NCI-H1105 treated with DMSO at 0.1 percent for 48 hours (cell line): ENCODE measurements at places on chromosomes 2 and 18.

GRCh38 chr2:64681479-64681967, 27.8 kb upstream of the SERTAD2 start:
- DNase-seq, result no peak

- DNase-seq, result no peak
Observed at GRCh38 chr2:8141780-8142179, 540.1 kb upstream of the ID2 start.

DNA sequence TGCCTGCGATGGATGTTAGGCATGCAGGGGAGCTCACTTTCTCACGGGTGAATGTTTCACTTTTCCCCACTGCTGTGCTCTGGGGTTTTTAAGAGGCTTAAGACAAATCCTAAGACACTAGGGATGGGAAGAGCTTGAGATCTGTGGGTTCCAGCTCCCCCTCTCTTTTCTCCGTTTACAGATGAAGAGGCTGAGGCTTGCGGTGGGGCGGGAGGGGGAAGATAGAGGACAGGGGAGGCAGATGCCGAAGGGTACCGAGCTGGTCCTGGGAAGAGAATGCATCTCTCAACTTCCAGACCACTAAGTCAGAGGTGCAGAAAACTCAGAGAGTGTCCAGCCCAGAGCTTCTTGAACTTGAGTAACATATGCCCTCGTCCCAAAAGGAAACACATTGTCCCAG, 8.2 kb upstream of the ATOH8 start:
- no peak for DNase-seq

DNA sequence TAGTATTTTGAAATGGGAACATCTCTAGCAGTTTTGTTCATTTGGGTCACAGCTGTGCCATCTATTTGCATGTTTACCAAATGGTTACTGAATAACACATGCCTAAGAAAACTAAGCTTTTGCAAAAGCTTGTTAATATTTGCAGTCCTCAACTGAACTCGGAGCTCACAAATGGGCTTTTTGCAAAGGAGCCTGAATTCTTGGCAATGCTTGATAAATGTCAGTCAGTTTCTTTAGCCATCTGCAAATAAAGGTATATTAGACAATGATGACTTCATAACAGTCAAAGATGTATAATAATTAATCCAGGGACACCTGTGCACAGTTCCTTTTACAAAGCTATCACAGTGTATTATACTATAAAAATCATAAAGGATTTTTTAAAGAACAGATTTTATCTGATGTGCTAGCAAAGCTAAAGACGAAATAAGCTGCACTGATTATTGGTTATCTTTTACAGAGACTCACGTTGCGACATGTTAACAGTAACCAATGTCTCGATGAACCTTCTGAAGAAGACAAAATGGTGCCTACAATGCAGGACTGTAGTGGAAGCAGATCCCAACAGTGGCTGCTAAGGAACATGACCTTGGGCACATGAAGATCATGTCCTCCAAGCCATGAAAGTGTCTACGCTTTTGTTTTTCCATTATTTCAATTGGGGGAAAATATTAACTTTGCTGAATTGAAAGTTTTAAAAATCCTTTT, 248.4 kb upstream of the KCNJ3 start:
- no peak for DNase-seq

DNA sequence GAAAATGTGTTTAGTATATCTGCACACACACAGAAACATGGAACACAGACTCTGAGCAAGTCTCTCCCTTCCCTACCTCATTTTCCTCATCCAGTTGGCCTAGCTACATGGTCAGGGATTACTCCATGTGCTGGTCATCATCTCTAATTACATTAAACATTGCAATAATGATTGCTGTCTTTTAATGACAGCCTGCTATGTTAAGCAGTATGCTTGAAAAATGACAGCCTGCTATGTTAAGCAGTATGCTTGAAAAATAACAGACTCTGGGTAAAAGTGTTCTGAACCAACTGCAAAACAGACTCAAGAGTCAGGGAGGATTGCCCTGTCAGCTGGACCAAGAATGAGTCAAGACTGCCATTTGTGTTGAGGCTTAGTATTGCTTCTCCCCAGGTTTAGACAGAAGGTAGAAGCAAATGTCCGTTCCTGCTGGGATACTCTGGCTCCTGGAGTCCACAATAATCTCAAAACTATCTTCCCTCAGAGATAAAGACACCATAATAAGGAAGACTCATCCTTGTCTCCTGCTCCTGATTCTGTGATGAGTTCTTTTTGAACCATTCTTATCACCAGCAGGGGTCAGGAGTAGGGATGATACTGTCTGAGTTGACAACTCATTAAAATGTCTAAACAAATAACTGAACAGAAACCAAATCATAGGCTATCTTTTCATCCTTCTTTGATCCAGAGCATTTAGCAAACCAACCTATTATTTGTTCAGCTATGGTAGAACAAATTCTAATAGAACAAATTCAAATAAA, 57.7 kb downstream of the CCDC93 start:
- no peak for DNase-seq

DNA sequence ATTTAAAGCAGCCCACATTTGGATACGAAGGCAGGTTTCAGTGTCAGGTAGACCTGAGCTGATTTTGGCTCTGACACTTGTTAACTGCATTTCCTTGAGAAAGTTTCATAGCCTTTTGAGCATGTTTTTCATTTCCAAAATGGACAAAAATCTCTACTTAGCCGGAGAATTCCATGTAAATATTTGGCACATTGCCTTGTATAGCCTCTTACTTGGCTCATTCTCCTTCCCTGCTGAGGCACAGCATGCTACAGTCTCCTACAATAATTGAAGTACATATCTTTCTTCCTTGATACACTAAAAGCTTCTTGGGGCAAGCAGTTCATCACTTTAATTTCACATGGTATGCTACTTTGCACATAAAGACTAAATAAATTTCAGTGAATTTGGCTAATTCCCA, 772.2 kb upstream of the CHAC2 start:
- no peak for DNase-seq

GRCh38 chr2:23524261-23524706, 139.3 kb downstream of the KLHL29 start:
- DNase-seq, result no peak

- DNase-seq, result no peak
Observed at GRCh38 chr2:200486529-200486928, 23.3 kb downstream of the KCTD18 start.

GRCh38 chr2:32485399-32485798, 128.6 kb downstream of the BIRC6 start:
- no peak for DNase-seq

- no peak for DNase-seq
Observed at GRCh38 chr2:59314031-59314766, 1073.1 kb upstream of the FANCL start.

GRCh38 chr2:106184394-106184793, 9.7 kb downstream of the UXS1 start:
- no peak for DNase-seq

GRCh38 chr2:155574941-155575340, 757.6 kb downstream of the NR4A2 start:
- DNase-seq, result no peak

- peak; percentile 77 for DNase-seq
Observed at GRCh38 chr2:216666461-216667233, 28.7 kb downstream of the IGFBP5 start.

- DNase-seq, result no peak
Observed at GRCh38 chr18:51193621-51194287, 3.7 kb downstream of the MEX3C start.

- no peak for DNase-seq
Observed at GRCh38 chr2:178830451-178830850, 23.2 kb upstream of the TTN start.

GRCh38 chr18:3457261-3457724, 7.3 kb downstream of the TGIF1 start:
- DNase-seq, result no peak

DNA sequence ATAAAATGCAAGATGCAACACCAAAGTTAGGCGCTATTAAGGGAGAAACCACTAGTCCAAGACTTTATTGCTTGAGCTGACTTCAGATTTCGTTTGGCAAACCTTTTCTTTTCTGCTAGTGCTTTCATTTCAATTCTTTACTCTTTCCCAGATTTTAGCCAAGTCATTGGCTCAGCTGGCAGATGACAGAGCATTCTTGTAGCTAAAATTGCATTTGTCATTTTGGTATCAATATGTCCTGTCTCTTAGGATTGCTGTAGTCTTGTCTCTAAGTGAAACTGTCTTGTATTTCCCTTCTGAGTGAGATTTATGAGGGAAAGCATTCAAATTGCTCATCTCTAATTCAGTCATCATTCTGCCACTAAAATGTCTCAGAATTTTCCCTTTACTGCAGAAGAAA, 335.1 kb downstream of the METTL4 start:
- no peak for DNase-seq

DNA sequence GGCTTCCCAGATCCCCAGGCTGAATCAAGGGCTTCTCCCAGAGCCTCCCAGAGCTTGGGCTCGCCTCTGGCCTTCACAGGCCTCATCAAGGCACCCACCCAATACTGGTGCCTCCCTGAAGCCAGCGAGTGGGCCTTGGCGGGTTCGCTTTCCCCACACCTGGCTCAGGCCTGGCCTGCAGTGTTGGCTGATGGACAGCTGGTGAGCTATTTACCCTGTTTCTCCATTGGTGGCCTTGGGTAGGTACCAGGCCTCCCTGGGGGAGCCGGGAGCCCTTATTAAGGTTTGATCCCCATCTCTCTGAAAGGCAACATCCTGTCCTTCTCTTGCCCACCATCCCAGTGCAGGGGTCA, 18.2 kb upstream of the DUSP2 start:
- no peak for DNase-seq

DNA sequence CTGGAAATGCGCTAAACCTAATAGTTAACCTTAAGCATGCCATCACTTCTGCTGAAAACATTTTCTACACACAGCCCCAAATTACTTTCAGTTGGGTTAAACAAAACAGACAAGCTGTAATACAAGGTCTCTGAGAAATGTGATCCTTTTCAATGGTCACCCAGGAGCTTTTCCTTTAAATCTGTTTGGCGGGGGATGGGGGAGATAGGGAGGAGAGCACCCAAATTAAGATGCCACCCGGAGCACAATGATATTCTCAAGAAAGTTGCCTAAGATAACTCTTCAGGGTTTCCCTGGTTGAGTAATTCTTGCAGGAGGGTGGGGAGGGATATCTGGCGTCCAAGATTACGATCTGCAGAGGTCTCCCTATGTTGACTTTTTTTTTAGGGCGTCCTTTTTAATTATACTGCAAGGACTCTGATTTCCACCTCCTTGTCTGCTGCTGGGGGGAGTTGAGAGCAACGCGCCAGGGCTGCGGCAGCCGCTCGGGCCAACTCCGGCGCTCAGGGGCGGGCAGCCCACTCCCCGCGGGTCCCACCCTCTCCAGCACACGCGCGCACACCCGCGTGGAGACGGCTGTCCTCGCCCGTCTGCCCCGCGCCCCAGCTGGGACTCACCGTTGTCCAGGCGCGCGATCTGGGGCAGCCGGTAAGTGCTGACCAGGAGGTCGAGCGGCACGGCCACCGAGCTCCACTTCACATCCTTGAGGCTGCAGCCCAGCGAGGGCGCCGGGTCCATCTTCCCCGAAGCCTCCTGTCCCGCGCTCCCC, 807 bp downstream of the GAREM1 start:
- peak; percentile 40 for DNase-seq

GRCh38 chr2:129881786-129882396, 97.6 kb upstream of the RAB6C start:
- no peak for DNase-seq

- DNase-seq, result no peak
Observed at GRCh38 chr18:31088532-31088931, 13.7 kb downstream of the DSC2 start.
